ENCODE measurements at places on chromosomes 13 and 19.

DNA sequence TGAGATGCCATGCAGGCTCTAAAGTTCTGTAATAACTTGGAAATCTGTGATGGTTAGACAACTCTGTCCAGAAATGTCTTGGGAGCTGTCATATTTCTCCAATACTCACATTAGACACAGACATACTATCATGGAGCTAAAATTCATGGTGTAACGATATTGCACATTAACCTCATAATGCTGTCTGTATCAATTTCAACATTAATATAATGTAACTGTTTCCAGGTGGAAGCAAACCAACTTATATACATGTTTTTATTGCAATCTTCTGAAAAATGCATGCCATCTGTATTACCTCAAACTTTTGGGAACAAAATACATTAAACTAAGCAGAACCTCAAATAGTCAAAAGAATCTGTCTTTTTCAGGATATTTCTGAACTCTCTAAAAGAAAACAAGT lies 14.7 kb upstream of the SPART start:
- no peak for DNase-seq

- no peak for DNase-seq
Observed at GRCh38 chr19:20028611-20029010, 10.7 kb downstream of the ZNF682 start.

DNA sequence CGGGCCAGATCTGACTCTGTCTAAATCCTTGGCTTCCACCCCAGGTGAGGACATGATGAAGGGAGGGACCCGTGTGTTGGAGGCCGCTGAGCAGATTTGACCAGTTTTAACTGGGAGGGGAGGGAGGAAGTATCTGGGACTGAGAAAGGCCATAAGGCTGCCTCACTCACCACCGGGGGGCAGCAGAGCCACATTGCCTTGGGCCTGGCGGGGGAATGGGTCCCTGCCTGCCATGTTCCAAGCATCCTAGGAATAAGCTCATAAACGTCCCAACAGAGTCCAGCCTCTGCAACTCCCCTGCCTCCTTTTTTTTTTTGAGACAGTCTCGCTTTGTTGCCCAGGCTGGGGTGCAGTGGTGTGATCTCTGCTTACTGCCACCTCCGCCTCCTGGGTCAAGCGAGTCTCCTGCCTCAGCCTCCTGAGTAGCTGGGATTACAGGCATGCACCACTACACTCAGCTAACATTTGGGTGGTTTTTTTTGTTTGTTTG lies 15.5 kb downstream of the MAST3 start:
- DNase-seq, result no peak

- no peak for DNase-seq
Observed at GRCh38 chr19:35153701-35154524, 622 bp upstream of the FXYD5 start.

DNA sequence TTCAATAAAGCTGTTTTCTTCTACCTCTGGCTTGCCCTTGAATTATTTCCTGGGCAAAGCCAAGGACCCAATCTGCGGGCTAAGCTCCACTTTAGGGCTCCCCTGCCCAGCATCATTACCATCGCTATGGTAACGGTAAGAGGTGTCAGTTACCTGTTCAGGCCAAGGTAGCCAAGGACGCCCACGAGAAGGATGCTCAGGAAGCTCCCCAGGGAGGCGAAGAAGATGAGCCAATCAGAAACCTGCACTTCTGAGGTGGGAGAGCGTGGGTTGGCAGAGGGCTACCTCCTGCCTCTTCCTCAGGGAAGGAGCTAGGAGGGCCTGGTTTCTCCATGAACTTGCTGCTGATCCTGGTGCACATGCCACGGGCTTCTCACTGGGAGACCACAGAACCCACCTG lies 24.7 kb downstream of the IL12RB1 start:
- no peak for DNase-seq
